ENCODE measurements at places on chromosomes 16 and 17.
A peak's percentile ranks its signal among the peaks of the same experiment; 100 is the strongest.

DNA sequence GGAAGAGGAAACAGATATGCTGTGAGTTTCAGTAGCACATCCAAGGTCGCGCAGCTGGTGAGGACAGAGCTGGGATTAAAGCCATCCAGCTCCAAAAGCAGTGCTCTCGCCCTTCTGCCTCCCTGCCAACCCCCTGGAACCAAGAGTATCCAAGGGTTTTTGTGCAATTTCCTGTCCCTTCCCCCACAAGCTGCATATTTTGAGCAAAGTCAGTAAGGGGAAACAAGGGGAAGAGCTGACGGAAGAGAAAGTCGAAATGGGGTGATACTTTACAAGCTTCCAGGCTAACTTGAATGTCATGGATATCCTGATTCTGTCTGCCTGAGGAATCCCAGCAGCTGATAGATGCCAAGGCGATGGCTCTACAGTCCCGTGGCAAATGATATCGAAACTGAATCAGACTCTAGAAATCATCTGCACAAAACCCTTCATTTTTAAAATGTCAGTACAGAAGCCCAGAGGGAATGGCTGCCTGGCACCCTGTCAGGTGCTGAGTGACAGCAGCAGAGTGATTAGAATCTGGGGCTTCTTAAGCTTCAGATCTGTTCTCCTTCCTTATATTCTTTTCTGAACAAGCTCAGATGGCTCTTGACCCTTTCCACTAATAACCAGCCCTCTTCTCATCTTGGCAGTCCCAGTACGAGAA lies 42.9 kb upstream of the TEKT3 start:
- no peak for DNase-seq

DNA sequence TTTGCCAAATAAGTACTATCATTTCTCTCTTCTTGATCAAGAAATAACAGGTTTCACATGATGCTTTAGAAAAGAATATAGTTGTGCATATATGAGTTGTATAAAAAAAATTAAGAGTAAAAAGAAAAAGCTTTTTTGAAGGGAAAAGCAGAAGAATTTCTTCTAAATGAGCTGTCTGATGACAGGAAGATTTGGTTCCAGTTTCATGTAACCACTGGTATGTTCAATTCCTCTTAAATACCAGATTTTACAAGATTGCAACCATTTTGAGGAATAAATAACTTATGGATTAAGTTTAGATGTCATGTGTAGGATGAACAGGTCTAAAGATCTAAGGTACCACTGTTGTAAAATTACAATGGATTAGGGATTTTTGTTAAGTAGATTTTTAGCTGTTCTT lies 45.0 kb downstream of the VMP1 start:
- no peak for DNase-seq

- DNase-seq: no peak
Observed at GRCh38 chr16:70444249-70445063, 5.6 kb upstream of the ST3GAL2 start.

- DNase-seq: no peak
Observed at GRCh38 chr17:75404223-75404730, 1.2 kb downstream of the GRB2 start.

DNA sequence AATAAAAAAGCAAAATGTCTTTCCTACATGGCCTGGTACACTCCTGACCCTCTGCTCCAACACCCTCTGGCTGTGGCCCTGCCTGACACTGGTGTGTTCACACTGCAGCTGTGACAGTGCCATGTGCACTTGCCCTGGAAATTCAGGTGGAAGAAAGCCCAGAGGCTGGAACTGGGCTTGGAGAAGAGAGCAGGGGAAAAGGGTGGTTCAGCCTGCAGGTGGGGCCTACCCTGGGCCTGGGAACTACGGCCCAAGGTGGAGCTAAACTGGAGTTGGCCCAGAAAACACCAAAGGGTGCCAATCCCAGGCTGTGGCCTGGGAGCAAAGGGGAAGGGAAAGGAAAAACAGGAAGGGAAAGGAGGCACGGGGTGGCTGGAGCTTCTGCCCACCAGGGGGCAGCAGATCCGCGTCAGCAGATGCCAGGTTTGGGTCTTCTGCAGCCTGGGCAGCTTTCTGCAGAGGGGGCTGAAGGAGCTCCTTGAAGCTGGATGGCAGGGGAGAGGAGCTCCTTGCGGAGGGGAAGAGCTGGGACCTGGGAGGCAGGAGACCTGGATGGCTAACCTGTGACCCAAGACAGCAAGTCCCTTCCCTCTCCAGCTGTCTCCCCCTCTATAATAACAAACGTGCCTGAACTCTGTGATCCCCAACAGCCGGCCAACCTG lies 15.4 kb upstream of the CTCF start:
- peak; percentile 66 for DNase-seq

- DNase-seq: no peak
Observed at GRCh38 chr16:55811811-55812210, 21.1 kb downstream of the CES1 start.

- no peak for DNase-seq
Observed at GRCh38 chr16:48492133-48492532, 106.9 kb upstream of the SIAH1 start.

GRCh38 chr17:3989041-3989886 lies 25.0 kb upstream of the ATP2A3 start:
- no peak for DNase-seq

DNA sequence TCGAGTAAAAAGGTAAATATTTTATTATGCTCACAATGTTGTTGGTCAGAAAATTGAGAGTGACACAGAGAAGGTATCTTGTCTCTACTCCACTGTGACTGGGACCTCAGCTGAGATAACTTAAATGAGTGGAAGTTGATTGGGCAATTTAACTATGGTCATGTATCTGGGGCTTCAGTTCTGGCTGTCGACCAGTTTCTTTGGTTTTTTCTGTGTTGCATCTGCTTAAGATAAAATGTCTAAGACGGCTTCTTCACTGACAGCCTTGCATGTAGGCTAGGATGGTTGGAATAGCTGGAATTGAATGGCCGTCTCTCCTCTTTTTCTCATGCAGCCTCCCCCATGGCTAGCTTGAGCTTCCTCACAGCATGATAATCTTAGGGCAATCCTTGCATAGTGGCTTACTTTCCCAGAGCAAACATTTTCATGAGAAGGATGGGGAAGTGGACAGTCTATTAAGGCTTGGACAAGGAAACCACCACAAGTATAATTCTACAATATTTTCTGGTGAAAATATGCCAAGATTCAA lies 433.7 kb downstream of the KIF2B start:
- DNase-seq: no peak

- no peak for DNase-seq
Observed at GRCh38 chr16:84526794-84527531, 22.5 kb upstream of the MEAK7 start.

DNA sequence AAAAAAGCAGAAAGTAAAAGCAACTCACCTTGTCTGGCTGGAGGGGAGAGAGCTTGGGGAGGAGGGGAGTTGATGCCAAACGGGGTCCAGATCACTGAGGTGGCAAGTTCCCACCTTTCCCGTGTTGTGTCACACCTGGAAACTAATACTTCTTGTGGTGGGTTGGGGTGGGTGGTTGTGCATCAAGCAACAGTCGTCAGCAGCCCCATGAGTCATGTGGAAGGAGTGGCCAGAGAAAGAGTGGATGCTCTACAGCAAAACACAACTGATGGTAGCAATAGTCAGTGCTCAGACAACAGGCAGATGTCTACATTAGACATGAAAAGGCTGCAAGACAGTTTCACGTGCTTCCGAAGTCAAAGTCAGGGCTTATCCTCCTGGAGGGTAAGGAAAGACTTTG lies 35.4 kb downstream of the ARSG start:
- no peak for DNase-seq

GRCh38 chr16:51569203-51569931 lies 418.3 kb upstream of the SALL1 start:
- DNase-seq: no peak

GRCh38 chr17:76078860-76079534 lies at the start of gene ZACN:
ZACN (plus strand) TSS chr17:76079182; CDS start chr17:76079265, 83 bp downstream.
- no peak for DNase-seq

GRCh38 chr16:50025537-50025931 lies 509 bp downstream of the CNEP1R1 start:
- peak; percentile 3 for DNase-seq

DNA sequence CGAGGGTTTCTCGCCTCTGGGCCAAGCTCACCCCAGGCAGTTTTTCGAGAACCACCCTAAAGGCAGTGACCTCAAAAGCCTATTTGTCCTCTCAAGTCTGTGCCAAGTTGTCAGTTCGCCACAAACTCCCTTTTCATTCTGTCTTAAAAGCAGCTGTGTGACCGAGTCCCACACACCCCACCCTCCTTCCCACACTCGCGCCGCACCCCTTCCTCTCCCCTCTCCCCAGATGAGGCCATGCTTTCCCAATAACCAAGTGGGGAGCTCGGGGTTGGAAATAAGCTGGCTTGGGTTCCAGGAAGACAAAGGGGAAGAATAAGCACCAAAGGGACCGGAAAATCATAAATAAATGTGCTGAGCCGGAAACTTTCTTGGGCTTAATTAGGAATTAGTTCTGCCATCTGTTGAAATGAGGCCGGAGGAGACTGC lies 36.7 kb downstream of the GRIN2C start:
- DNase-seq: no peak

DNA sequence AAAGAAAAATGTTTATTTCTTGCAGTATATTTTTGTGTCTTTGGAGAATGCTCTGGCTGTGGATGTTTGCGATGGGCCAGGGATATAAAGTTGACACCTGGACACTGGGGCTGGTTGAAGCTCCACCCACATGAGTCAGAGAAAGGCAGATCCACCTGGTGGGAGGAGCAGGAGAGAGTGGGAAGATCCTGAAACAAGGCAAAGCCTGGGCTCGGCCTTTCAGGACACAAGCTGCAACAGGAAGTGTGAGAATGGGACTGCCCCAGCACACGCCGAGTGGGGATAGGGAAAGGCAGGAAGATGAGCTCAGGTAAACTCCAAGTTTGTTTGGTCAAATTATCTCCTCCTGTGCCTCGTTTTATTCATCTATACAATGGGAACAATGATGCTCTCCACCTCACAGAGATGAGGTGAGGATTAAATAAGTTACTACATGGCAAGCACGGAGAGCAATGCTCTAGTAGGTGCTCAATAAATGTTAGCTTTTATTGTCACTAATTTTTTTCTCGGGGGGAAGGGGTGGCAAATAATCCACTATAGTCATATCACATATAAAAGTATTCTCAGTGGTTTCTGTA lies 21.4 kb upstream of the PITPNM3 start:
- no peak for DNase-seq

DNA sequence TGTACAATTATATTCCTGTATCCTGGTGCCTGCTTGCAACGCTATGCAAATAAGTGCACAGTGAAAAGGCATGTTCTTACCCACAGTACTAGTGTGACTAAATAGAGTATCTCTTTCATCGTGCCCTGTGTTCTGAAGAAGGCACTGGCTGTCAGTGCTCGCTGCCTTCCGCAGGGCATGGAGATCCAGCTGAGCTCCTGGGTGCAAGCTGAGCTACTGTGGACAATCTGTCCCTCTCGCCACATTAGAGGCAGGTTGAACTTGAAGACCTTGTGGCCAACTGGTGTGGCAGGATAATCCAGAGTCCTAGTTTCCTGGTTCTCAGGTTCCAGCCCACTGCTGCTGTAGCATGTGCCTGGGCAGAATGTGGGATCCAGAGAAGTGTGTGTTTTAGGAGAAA lies 1.9 kb upstream of the ST6GALNAC1 start:
- DNase-seq: no peak

DNA sequence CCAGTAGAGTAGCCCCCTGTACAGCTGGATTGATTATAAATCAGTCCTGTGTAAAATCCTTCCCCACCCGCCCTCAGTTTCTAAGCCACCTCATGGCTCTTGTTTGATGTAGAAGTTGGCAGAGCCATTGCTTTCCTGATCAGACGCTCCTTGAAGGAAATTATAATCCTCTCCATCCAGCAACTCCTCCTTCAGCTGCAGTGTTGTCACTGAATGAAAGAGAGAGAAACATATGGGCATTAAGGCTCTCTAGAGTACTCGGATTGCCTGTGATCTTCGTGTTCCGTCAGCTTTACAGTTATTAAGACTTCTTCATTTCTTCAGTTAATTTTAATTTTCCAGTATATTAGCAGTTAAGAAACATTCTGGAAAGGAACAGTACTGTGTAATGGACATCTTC lies 14.3 kb downstream of the NME2 start:
- no peak for DNase-seq

GRCh38 chr17:3596804-3597464 lies 12.3 kb downstream of the TRPV1 start:
- DNase-seq: no peak

- no peak for DNase-seq
Observed at GRCh38 chr17:68141050-68141449, 105.5 kb downstream of the KPNA2 start.

GRCh38 chr17:45385331-45385997 lies 47.2 kb downstream of the ARHGAP27 start:
- peak; percentile 94 for DNase-seq

Measured in activated CD4-positive, alpha-beta T cell treated with anti-CD3 and anti-CD28 coated beads, Interleukin-2, amount 50 U/mL, for 24 hours (primary cell).